Esophagus muscularis mucosa (tissue), 4 donors: ENCODE measurements at places on chromosomes 5 and 9. TPM values are rescaled to one million over a fixed set of nuclear protein-coding genes. Genes with fewer than 3 reads are reported as not detected.

GRCh38 chr5:55306641-55307382 is 682 bp downstream of the DHX29 start:
- no peaks in the 10 kb centered on the region for H3K36me3 ChIP-seq
- no peaks in the 10 kb centered on the region for H3K27me3 ChIP-seq
- no peak for DNase-seq
- H3K4me1 ChIP-seq, result peaks cover 70% of the 10 kb centered on the region
- H3K4me3 ChIP-seq, result peak overlapping the region; percentile 79
- H3K27ac ChIP-seq, result peak overlapping the region; percentile 93

DNA sequence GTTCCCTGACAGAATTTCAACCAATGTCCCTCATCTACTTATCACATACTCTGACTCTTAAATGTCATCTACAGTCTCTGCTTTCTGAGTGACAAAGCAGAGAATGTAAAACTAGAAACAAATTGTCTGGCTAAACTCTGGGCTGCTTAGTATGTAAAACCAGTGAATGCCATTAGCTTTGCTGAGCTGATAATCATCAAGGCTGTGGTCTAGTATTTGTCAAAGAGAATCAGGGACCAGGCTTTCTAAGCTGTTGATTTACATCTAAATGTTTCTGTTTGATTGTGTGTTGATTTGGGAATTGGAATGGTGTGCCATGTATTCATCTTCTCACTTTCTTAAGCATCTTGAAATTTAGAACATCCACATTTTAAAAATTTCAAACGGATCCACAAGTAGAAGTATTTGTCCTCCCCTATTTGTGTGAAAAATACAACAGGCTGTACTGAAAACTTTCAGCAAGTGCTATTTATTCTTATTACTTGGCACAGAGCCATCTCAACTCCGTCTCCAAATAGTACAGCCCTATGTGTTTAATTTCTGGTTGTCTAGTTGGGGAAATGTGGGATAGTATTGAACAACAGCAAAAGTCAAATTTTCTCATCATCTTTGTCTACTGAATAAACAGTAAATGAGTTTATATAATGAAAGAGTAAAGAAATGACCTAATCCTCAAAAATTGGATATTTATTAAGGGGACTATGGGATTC is 251.5 kb downstream of the KCTD16 start:
- no peaks in the 10 kb centered on the region for H3K4me1 ChIP-seq
- H3K27ac ChIP-seq, result no peak overlapping the region
- no peak overlapping the region for H3K4me3 ChIP-seq
- no peaks in the 10 kb centered on the region for H3K36me3 ChIP-seq
- no peaks in the 10 kb centered on the region for H3K27me3 ChIP-seq

- H3K27ac ChIP-seq, result peak overlapping the region; percentile 25
- peaks cover 9% of the 10 kb centered on the region for H3K36me3 ChIP-seq
- no peaks in the 10 kb centered on the region for H3K27me3 ChIP-seq
- DNase-seq, result no peak
Measured at GRCh38 chr9:720239-720881, 121.1 kb upstream of the DMRT1 start.

- no peak for DNase-seq
- no peaks in the 10 kb centered on the region for H3K36me3 ChIP-seq
- peaks cover 37% of the 10 kb centered on the region for H3K4me1 ChIP-seq
Measured at GRCh38 chr9:27382975-27383374, 86.0 kb upstream of the EQTN start.

GRCh38 chr9:94560237-94560636 is 5.4 kb downstream of the PCAT7 start:
- H3K4me3 ChIP-seq, result no peak overlapping the region
- H3K27ac ChIP-seq, result no peak overlapping the region
- no peaks in the 10 kb centered on the region for H3K36me3 ChIP-seq
- peaks cover 5% of the 10 kb centered on the region for H3K27me3 ChIP-seq

DNA sequence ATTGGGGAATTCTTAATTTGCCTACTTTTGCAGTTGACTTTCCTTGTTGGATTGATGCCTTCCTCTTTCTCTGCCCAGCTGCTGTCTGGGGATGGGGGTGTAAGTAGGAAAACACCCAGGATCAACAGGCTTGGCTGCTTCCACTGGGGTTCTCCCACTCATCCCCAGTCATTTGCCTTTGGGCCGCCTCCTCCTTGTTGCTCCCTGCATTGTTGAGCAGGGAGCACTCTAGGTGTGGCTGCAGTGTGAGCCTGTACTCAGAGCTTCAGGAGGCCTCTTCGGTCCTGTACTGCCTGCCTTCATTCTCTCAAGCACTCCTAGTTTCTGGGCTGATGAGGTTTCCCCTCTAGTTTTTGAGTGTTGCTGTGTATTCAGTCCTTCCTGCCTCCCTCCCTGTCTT is 12.1 kb downstream of the RHOBTB3 start:
- peaks cover 43% of the 10 kb centered on the region for H3K4me1 ChIP-seq
- H3K27ac ChIP-seq, result no peak overlapping the region
- no peak overlapping the region for H3K4me3 ChIP-seq
- H3K36me3 ChIP-seq, result no peaks in the 10 kb centered on the region
- no peaks in the 10 kb centered on the region for H3K27me3 ChIP-seq
- no peak for DNase-seq

DNA sequence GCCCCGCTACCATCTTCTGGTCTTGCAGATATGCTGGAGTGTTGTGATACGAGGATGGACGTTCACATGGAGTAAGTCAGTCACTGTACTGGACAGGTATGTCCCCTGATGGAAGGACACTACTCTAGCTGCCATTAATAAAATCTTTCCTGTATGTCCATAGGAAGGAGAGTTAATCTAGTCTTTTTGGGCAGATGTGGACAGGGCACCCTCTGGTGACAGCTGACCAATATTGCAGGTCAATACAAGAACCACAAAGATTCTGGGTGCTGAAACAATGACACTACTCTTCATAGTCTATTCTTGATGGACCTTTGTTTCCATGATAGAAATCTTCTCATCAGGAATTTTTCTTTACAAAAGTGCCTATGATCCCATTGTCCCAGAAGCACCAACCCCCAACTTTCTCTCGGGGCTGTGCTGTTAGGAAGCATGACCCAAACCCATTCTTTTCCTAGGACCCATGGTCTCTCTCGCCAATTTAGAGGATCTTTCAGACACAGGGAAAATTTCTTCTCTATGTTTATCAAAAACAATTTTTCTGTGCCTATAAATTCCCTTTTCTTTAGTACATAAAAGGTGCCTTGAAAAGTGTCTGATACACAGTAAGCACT is 376.9 kb downstream of the DTWD2 start:
- H3K27ac ChIP-seq, result no peak overlapping the region
- no peaks in the 10 kb centered on the region for H3K27me3 ChIP-seq
- DNase-seq, result no peak
- H3K4me3 ChIP-seq, result no peak overlapping the region
- no peaks in the 10 kb centered on the region for H3K36me3 ChIP-seq

DNA sequence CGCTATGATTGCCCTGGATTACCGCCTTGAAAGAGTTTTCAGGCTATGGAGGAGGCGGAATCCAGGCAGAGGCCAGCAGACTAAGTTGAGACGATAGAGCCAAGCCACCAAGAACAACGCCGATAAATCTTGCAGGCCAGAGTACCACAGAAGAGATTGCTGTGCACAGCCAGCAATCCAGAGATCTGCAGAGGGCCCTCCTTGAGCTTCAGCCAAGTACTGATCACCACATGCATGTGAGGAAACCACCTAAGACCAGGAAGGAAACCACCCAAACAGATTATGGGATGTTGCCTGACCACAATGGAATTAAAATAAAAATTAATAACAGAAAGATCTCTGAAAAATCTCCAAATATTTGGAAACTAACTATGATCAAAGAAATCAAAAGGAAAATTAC is 74.9 kb downstream of the GCNT4 start:
- no peaks in the 10 kb centered on the region for H3K36me3 ChIP-seq
- no peak for DNase-seq
- H3K4me3 ChIP-seq, result no peak overlapping the region
- no peaks in the 10 kb centered on the region for H3K27me3 ChIP-seq
- no peaks in the 10 kb centered on the region for H3K4me1 ChIP-seq

DNA sequence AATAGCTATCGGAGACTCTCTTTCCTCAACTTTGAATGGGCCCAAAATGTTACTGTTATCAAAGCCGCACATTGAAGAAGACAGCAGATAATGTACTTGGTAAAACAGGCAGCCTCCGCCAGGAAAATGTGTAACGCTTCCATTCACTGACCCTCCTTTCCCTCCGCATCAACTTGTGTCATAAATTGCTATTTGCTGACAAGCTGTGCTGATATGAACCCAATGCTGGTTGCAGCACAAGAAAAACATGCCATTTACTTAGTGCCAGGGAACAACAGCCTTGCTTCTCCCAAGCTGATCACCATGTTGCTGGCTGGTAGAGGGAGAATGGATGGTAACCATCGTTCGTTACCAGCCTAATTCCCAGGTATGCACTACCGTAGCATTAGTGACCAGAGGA is 162.6 kb upstream of the PPP1R2B start:
- no peaks in the 10 kb centered on the region for H3K36me3 ChIP-seq
- H3K27me3 ChIP-seq, result no peaks in the 10 kb centered on the region
- no peak overlapping the region for H3K4me3 ChIP-seq
- no peak for DNase-seq
- peaks cover 33% of the 10 kb centered on the region for H3K4me1 ChIP-seq

DNA sequence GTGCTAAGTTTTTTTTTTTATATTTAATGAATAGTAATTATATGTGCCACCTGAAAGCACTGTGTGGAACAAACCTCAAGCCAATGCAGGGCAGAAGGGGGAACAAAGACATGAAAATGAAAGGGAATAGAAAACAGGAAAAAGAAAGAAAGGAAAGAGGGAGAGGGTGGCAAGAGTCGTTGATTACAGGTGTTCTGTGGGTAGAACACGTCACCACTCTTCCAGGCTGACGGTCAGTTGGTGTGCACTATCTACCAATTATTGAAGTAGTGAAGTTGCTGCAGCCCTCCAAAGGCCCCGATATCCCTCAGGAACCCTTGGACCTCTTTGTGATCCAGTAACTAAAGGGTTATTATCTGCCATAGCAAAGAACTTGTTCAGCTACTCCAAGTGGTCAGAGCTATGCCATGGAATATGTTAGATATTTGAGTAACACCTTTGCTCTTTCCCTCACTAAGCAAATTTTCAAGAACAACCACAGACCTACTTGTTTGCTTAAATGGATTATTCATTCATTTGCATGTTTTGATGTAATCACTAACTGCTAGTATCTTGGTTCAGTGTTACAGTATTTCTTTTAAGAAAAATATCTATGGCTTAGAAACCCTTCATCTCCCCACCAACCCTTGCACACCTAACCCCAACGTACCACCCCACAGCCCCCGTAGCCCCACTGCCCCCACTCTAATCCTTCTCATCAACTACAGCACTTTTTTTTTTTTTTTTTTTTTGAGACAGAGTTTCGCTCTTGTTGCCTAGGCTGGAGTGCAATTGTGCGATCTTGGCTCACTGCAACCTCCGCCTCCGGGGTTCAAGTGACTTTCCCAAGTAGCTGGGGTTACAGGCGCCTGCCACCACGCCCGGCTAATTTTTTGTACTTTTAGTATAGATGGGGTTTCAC is 31.3 kb downstream of the FYB1 start:
- DNase-seq, result peak; percentile 24
- no peaks in the 10 kb centered on the region for H3K4me1 ChIP-seq
- H3K27ac ChIP-seq, result no peak overlapping the region
- no peaks in the 10 kb centered on the region for H3K27me3 ChIP-seq

- H3K27ac ChIP-seq, result no peak overlapping the region
- H3K4me1 ChIP-seq, result no peaks in the 10 kb centered on the region
- no peaks in the 10 kb centered on the region for H3K36me3 ChIP-seq
- no peaks in the 10 kb centered on the region for H3K27me3 ChIP-seq
Measured at GRCh38 chr9:117926031-117926658, 221.9 kb downstream of the TLR4 start.

GRCh38 chr5:169653091-169653490 is 16.0 kb downstream of the DOCK2 start:
- DNase-seq, result no peak
- H3K4me1 ChIP-seq, result peaks cover 10% of the 10 kb centered on the region
- H3K27ac ChIP-seq, result no peak overlapping the region
- H3K36me3 ChIP-seq, result no peaks in the 10 kb centered on the region

DNA sequence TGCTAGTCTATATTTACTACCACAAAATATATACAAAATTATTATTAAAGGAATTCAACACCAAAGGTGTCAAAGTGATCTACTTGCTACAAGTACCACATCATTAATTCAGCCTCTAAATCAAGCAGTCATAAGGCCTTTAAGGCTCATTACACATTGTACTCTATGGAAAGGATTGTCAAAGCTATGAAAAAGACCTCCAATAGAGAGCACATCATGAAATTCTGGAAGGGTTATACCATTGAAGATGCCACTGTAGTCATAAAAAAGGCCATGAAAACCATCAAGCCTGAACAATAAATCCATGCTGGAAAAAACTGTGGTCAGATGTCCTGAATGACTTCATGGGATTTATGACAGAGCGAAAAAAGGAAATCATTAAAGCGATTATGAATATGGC is 708.0 kb upstream of the FAM174A start:
- DNase-seq, result no peak
- H3K27me3 ChIP-seq, result no peaks in the 10 kb centered on the region
- H3K27ac ChIP-seq, result no peak overlapping the region
- no peaks in the 10 kb centered on the region for H3K4me1 ChIP-seq

GRCh38 chr5:93654676-93655075 is 71.7 kb downstream of the NR2F1 start:
- no peaks in the 10 kb centered on the region for H3K4me1 ChIP-seq
- DNase-seq, result no peak
- no peaks in the 10 kb centered on the region for H3K27me3 ChIP-seq
- H3K36me3 ChIP-seq, result no peaks in the 10 kb centered on the region
- H3K27ac ChIP-seq, result no peak overlapping the region

GRCh38 chr5:176916337-176916736 is 17.2 kb upstream of the HK3 start:
- H3K27ac ChIP-seq, result no peak overlapping the region
- H3K4me1 ChIP-seq, result no peaks in the 10 kb centered on the region
- H3K36me3 ChIP-seq, result peaks cover 19% of the 10 kb centered on the region
- no peaks in the 10 kb centered on the region for H3K27me3 ChIP-seq
- no peak overlapping the region for H3K4me3 ChIP-seq
- DNase-seq, result no peak

PCDHGC3 gene
- 73.2 TPM for total RNA-seq

FBP2 gene
- total RNA-seq, result not detected

LCP2 gene
- total RNA-seq, result 10.8 TPM

CBY3 gene
- not detected for total RNA-seq

CD180 gene
- total RNA-seq, result 0.69 TPM

MYORG gene
- total RNA-seq, result 7.8 TPM

MCTP1 gene
- 11.2 TPM for total RNA-seq

DDX4 gene
- total RNA-seq, result not detected

IFNA2 gene
- not detected for total RNA-seq

SLIT3 gene
- total RNA-seq, result 43.6 TPM

PLAC8L1 gene
- total RNA-seq, result not detected
